ENCODE measurements at places on chromosomes 3 and 15.

GRCh38 chr3:123475786-123476185, 26.9 kb upstream of the ADCY5 start:
- peak; percentile 53 for DNase-seq

DNA sequence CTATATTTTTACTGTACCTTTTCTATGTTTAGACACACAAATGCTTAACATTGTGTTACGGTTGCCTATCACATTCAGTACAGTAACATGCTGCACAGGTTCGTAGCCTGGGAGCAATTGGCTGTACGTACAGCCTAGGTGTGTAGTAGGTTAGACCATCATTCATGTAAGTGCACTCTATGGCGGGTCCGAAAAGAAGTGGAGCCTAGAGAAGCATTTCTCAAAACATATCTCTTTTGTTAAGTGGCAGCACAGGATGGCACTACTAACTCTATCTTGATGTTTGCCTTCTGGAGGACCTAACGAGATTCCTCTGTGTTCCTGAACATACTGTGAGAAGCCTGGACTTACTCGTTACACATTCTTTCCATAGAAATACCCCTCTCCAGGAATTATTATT, 132.3 kb upstream of the ADPGK start:
- DNase-seq, result no peak

DNA sequence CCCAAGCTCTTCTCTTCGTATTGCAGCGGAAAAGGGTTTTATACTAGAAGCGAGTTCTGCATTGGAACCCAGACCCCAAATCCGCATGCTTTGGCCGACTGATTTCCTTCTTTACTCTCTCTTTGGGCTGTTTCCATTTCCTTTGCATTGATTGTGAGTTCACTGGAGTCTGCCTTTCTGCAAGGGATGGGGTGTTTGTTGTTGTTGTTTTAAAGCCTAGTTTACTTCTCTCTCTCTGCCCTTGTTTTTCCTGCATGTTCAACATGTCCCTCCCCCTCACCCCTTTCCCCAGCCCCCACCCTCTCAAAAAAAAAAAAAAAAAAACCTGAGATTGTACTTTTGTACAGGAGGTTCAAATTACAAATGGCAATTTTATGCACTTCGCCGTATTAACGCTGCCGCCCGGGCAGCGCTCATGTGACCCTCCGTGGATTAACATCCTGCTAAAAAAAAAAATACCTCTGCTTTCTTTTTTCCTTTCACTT, 2.2 kb downstream of the NR2F2 start:
- no peak for DNase-seq

GRCh38 chr3:138371070-138371965, 22.9 kb downstream of the MRAS start:
- no peak for DNase-seq

GRCh38 chr3:14145236-14145635, 20.4 kb downstream of the TMEM43 start:
- peak; percentile 11 for DNase-seq

DNA sequence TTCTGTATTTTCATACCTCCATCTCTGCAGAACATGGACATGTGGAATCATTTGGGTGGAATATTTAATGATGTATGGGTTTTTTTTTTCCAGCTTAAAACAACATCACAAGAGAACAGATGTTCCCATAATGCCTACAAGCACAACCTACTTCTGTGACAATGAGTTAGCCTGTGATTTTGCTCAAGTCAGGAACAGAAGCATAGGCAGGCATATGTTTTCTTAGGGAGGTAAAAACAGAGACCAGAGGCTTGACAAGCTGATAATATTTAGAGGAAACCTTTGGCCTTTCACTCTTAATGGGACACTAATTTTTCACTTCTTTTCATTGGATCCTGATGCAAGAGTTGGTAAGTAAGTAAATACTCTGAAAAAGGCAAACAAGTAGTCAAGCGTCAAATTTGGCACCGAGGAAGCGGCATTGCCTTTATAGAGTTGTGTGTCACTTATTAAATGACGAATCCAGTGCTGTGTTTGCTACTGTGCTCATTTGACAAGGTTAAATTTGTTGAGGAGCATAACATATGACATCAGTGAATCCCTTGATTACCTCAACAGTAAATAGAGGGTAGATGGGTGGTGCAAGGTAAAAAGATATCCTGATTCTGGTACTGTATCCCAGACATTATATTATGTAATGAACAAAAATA, 66.7 kb upstream of the RBMS3 start:
- DNase-seq, result no peak

GRCh38 chr3:160941885-160942494, 163.2 kb downstream of the B3GALNT1 start:
- no peak for DNase-seq

DNA sequence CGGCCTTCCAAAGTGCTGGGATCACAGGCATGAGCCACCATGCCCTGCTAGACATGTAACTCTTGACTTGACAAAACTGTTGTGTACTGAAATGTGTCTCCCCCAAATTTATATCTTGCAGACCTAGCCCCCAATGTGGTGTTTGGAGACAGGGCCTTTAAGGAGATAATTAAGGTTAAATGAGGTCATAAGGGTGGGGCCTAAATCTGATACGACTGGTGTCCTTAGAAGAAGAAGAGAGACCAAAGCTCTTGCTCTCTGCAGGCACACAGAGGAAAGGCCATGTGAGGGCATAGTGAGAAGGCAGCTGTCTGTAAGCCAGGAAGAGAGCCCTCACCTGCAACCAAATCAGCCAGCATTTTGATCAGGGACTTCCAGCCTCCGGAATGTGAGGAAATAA, 361.3 kb downstream of the SV2B start:
- DNase-seq, result no peak

DNA sequence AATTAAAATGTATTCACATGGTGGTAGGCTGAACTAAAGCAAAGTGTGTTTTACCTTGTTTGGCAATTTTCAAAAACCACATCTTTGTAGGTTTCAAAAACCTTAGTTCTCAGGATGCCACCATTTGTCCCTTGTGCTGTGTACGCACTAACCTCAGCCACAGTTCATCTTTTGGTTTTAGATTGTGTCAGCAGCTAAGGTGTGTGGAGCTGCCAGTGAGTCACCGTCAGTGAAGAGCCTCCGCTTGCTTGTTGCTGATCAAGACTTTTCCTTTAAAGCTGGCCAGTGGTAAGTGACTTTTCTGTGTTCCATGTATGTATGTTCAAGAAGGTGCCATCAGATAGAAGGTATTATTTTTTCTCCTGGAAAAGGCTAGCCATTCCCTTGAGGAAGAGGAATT, 21.1 kb downstream of the OXNAD1 start:
- no peak for DNase-seq

- no peak for DNase-seq
Observed at GRCh38 chr15:69341356-69341755, 42.6 kb downstream of the PAQR5 start.

DNA sequence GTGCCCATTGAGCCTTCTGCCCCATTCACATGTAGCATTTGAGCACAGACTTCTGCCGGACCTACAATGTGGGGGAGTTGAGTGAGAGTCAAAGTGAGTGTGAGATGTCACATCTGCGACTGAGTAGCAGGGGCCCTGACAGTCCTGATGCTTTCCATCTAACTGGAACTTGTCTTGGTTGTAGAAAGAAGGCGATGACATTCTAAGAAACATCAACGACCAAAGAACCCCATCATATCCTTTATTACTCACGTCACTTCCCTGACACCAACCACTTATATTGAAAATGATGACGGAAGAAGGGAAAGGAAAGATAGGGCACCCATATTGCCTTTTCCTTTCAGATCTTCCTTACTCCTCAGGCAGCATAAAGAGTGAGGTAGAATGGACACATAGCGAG, 30.5 kb downstream of the SMAD3 start:
- DNase-seq, result no peak

- DNase-seq, result no peak
Observed at GRCh38 chr15:100001405-100001804, 268.2 kb upstream of the LYSMD4 start.

GRCh38 chr3:127216415-127217261, 23.7 kb downstream of the PRR23E start:
- no peak for DNase-seq

DNA sequence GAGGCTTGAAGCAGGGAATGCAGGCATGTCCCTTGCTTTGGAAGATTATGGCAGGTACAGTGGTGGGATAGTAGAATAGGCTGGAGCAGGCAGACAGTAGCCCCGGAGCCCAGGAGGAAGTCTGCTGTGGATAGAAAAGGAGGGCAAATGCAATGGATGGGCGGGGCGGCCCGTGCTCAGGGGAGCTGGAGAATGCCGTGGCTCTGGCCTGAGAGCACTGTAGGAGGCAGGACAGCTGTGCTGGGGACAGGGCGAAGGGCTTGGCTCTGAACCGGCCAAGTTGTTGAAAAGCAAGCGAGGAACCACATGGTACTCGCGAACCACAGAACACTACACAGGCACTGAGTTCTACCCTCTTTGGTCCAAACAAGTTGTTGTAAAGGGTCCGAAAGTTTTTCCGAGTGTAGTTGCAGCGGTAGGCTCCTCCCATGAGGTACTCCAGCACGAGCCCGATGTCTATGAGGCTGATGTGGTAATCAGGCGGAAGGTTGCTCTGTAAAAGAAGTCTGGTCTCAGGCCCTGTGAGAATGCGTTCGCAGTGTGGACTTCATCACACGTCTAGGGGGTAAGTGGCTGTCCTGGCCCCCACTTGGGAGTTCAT, 54.7 kb downstream of the TRPM1 start:
- DNase-seq, result no peak

GRCh38 chr15:91032919-91033803, 10.8 kb upstream of the VPS33B start:
- DNase-seq, result peak; percentile 95

DNA sequence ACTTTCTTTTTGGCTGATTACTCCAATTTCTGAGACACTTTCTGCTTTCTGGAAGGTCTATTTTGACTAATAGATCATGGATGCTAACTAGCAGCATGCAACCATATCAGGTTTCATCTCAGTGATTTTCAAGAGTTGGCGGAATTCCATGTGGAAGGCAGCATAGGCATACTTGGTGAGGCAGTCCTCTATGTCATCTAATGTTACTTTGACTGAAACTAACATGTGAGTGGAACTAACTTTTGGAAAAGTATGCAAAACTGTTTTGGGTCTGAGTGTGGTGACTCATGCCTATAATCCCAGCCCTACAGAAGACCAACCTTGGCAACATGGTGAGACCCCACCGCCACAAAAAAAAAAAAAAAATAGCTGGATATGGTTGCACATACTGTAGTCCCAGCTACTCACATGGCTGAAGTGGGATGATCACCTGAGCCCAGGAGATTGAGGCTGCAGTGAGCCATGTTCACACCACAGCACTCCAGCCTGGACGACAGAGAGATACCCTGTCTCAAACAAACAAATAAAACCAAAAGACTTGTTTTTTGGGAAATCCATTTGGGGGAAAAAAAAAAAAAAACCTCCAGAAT, 1033.7 kb downstream of the ROBO1 start:
- peak; percentile 24 for DNase-seq

DNA sequence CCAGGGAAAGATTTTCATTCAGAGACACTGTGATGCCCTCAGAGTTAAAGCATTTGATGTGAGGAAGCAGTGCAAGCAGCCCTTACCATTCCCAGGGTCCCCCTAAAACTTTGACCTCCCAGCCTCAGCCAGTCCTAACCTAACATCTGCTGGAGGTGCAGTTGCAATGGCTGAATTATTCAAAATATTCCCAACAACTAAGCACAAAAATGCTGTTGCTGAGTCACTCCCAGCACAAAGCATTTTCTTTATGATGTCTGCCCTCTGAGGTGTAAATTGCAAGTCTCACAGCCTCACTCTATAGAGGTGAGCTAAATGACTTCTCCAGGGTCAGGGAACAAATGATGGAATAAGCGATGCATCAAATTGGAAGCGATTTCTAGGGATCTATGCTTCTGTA, 6.4 kb upstream of the REC114 start:
- DNase-seq, result no peak

DNA sequence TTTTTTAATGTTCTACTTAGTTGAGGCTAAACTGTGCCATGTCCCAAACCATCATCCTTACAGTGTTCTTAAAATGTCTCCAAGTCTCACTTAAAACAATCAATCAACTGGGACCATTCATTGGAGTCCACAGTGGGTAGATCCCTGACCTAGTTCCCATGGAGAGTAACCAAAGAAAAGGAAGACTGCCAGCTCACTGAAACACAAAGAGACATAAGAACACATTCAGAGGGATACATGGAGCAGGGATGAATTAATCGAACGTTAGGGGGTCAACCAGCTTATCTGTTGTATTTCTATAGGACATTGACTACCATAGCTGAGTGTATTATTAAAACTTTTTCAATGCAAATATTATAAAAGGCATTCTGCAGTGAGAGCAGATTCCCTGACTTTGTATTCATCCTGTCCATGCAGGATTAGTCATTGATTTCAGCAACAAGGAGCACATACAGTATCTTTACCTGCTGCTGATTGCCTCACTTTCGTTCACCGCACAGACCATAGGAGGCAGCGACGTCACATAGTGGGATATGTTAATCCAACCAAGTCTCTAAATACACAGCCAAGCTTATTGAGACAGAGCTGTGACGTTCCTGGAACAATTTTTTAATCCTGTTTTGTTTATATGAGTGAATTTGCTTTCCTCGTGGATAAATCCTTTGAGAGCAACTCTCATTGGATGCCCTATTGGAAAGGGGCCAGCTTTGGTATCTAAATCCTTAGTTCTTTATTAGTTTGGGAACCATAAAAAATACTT, 364.9 kb upstream of the RBMS3 start:
- DNase-seq, result peak; percentile 32

GRCh38 chr15:47796830-47797229, 79.5 kb downstream of the SEMA6D start:
- no peak for DNase-seq

GRCh38 chr3:167538081-167538480, 64.2 kb upstream of the SERPINI2 start:
- no peak for DNase-seq

- DNase-seq, result no peak
Observed at GRCh38 chr3:185858502-185859225, 33.8 kb upstream of the IGF2BP2 start.

DNA sequence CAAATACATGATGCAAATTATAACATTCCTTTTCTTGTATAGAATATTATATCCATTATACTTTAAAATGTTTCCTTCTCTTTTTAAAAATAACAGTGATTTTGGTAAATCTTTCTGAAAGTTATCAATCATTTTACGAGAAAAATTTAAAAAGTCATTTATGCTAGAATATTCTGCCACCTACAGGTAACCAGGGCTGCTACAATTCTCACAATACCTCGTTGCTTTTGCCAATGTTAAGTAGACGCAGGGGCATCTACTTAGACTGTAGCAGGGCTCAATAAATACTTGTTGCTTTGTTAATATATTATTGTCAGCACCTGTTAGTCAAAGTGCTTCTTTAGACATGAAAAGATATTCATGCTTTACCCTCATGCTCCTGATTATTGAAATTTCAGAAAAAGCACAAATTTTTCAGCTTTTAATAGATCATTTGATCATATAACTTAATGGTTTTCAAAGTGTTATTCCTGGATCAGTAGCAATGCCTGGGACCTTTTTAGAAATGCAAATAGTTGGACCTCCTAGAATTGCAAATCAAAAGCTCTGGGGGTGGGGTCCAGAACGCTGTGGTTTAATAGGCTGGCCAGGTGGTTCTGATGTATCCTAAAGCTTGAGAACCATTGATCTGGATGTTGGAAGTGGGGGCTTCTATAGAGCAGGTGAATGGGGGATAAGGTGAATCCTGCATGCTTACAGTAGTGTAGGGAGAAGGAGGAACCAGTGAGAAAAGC, 223.6 kb upstream of the PDZRN3 start:
- peak; percentile 47 for DNase-seq

- no peak for DNase-seq
Observed at GRCh38 chr15:69824075-69824876, 273.4 kb downstream of the TLE3 start.

All from DMS53 (cell line).